ENCODE measurements at places on chromosomes 6 and 20.
A peak's percentile ranks its signal among the peaks of the same experiment; 100 is the strongest.

GRCh38 chr6:154239392-154239791 is 117.2 kb downstream of the IPCEF1 start:
- DNase-seq, result no peak

DNA sequence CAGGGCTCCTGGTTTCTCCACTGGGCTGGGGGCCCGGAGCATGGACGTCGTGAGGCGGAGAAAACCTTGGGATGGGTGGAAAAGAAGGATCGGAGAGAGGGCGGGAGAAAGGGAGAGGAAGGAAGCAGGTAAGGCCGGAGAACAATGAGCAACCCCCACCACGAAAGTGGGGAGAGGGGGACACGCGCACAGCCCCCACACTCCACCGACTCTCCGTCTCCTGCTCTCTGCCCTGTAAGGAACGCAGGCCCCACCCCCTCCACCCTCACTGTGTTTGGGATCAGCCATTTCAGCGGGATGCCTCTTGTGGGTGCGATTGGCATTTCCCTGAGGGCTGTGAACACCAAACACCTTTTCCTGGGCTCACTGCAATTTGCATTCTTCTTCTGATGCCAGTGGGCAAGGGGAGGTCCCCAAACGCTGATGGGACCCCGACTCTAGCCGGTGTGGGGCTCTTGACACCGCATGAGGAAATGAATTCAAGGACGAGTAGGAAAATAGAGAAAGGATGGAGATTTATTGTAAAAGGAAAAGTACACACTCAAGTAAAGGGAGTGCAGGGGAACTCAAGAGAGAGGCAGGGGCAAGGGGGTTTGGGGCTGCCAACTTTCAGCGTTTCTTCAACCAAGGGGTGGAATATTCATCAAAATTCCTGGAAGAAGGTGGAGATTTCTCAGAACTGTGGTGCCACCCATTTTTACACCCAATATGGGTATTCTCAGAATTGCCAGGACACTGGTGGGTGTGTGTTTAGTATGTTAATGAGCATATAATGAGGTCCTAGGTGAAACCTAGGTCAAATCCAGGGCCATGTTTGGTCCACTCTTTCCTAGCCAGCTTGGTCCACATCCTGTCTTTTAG is 13.1 kb upstream of the RAET1L start:
- no peak for DNase-seq

- no peak for DNase-seq
These were observed 55.7 kb upstream of the IPCEF1 start for GRCh38 chr6:154412106-154412820.

- DNase-seq, result no peak
These were observed 87.5 kb upstream of the NAA20 start for GRCh38 chr20:19929481-19930145.

DNA sequence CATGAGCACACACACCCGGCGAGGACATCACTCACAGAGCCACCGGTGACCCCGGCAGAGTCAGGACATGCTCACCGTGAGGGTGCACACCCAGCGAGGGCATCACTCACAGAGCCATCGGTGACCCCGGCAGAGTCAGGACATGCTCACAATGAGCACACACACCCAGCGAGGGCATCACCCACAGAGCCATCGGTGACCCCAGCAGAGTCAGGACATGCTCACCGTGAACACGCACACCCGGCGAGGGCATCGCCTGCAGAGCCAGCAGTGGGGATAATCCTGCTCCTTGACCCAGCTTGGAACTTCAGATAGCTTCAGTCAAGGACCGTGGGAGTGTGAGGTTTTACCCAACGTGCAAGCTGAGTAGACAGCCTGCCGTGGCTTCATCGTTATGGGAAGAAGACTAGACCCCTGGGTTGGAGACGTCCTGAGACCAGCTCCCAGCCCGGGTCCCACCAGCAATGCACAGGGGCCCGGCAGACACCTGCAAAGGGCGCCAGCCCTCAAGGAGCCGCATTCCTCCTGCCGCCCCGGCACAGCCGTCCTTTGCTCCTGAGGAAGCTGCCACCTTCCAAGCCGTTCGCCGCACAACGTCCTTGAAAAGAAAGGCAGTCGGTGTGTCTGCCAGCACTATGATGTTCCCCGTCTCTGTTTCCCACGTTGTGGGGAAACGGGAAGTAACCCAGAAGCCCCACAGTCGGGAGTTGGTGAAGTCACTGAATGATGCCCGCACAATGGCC is 192.3 kb downstream of the DLL1 start:
- DNase-seq, result no peak

DNA sequence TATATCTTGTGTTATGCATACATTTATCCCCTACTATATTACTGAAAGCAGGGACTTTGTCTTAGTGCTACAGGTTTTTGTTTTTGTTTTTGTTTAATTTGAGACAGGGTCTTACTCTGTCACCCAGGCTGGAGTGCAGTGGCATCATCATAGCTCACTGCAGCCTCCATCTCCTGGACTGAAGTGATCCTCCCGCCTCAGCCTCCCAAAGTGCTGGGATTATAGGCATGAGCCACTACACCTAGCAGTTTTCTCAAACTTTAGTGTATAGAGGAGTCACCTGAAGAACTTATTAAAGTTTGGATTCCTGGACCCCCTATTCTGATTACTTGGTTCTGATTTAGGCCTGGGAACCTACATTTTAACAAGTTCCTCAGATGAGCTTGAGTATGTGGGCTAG is 51.9 kb downstream of the CBFA2T2 start:
- no peak for DNase-seq

GRCh38 chr6:149723771-149724417 is 6.0 kb upstream of the LATS1 start:
- peak; percentile 32 for DNase-seq

DNA sequence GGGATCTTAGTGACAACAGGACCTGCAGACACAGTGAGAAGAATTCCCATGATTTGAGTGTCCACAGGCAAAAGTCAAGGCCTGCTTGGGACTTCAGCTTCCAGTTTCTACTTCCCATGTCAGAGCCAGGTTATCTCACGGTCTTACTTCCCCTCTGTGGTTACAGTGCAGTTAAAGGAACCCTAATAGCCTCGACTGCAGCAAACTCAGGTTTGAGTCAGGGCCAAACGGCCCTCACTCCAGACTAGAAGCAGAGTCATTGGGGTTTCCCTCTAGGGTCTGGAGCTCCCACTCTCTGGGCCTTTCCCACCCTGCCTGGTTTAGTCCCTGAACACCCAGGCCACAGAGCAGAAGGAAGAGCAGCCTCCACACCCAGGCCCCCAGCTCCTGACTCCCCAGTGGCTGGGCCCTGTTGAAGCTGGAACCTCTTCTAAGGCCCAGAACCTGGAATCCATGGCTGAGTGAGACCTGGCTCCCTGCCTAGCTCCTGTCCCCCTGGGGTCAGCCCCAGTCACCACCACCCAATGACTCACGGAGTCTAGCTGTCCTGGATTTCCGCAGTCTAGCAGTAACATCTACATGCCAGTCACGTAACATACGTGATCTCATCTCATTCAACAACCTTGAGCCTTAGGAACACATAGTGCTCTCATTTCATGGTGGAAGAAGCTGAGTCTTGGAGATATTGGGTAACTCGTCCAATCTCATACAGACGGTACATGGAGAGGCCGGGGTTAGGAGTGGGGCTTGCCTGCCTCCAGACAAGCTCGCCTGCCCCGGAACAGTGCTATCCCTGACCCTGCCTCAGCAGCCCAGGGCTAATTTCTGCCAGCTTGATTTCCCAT is 9.2 kb upstream of the GHRH start:
- no peak for DNase-seq

DNA sequence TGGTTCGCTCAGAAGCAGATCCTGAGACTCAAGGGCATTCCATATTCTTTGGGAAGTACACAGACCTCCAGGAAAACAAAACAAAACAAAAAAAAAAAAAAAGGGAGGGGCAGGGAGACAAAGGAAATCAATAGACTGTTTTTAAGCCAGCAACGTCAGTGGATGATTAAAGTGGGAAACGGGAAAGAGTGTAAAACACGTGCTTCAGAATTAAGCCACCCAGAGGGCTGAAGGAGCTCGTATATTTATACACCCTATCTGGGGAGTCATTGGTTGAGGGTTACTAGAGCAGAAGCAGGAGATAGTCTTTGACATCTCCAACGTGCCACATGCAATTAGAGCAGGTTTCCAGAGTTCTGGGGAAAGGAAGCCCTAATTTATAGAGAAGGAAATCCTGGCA is 26.2 kb downstream of the PDE7B start:
- no peak for DNase-seq

- no peak for DNase-seq
These were observed 10.1 kb downstream of the PXMP4 start for GRCh38 chr20:33709905-33710541.

DNA sequence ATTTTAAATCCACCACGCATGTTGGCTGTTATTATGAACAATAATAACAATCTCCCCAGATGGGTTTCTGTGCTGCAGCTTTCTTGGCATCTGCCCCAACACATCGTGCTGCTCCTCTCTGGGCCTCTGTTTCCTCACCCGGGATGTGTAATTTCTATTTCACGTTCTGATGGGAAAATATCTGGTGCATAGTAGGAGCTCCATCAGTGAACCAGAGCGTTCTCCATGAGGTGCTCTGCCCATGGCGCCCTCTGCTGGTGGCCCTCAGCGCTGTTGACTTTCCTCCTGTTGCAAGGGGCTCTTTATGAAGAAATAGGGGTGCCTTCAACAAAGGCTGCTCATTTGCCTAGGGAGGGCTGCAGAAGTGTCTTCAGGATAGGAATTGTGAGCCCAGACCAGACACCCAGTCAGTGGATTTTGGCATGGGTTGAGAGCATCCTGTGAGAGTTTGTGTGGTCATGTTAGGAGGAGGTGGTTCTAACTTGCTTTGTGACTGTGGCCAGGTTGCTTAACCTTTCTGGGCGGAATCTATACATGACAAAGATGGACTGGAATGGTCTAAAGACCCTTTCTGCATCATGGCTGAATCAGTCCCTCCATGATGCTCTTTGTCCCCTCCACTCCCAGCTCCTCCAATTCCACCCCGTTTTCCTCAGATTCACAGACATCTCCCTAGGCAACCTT is 8.1 kb downstream of the SCRT2 start:
- peak; percentile 31 for DNase-seq

GRCh38 chr6:106287215-106287614 is 38.3 kb downstream of the ATG5 start:
- DNase-seq, result no peak

DNA sequence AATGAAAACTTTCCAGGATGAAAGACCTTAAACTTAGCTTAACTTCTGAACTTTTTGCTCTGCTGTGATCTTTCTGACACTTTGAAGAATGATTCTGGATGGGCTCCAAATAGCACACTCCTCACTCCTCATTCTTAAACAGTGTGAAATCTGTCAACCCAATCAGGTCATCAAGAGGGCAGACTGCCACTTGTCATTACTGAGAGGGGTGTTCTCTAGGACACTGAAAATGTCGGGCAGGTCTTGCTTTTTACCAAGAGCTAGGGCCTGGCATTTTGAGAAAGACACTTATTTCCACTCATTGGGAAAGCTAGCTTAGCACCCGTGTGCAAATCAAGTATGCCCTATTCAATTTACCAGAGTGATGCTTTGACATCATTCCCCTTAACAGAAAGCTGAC is 122.2 kb downstream of the MTFR2 start:
- no peak for DNase-seq

DNA sequence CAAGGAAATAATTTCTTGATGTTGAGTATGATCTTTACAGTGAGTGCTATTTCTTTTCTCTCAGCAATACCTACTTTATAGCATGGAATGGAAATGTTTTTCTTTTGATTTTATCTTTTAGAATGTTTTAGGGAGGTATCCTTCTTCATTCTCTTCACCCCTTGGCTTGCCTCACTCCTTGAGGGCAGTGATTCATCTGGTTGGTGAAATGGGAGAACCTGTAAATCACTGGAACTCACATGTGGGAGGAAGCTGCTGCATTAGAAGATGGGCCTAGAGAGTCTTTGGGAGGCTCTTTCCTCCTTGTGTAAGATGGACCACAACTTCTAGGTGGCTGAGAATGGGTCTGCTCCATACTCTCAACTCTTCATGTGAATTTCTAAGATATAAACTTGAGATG is 244.8 kb upstream of the SYNCRIP start:
- no peak for DNase-seq

GRCh38 chr6:139081471-139081870 is 52.9 kb downstream of the ABRACL start:
- no peak for DNase-seq

DNA sequence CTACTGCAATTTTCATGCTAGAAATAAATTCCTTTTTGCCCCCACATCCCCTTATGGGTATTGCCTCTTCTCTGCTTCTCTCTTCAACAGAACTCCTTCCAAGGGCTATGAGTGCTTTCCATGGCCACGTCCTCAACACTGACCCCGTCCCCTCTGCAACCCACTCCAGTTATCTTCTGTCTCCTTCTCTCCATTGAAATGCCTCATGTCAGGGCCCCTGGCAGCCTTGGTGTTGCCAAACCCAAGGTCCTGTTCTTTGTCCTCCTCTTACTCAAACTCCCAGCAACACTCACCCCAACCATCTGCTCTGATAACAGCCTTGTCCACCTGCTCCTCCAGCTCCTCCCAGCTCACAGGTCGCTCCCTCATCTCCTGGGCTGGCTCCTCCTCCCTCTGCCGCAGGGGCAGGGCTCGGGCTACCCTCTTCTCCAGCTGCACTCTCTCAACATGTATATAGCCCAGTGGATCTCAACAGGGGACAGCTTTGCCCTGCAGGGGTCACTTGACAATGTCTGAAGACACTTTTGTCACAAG is 196.1 kb upstream of the QKI start:
- DNase-seq, result no peak

DNA sequence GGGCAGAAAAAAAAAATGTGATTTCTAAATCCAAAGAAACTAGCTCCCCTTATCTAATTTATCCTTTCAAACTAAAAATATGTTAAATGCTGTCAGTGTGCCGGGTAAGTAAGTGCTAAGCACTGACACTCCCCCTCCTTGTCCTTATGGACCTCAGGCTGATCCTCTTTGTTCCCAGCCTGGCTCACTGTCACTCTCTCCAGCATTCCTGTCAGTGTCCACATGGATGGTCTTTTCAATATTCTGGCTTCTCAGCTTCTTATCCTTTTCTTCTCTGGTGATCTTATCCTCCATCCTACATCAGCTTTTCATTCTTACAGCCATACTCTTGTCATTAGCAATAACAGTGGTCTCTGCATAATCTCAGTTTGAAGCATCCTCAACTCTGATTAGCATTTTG is 55.0 kb downstream of the BCKDHB start:
- no peak for DNase-seq

DNA sequence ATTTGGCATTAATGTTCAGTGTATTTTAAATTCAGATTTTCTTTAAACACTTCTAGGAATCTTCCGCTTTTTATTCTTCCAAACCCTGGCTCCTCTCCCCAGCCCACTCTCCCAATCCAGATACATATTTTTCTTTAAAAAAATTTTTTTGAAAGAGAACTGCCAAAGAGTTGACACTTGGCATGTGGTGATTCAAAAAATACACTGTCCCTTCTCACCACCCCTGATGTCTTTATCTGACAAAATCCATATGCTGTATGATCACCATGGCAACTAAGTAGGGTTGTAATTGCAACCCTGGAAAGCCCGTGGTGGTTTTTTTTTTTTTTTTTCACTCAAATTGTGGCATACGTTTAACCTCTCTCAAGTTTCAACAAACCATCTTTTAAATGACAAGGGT is 355.8 kb upstream of the SASH1 start:
- no peak for DNase-seq

Measured in activated CD4-positive, alpha-beta T cell treated with anti-CD3 and anti-CD28 coated beads, Interleukin-2, amount 50 U/mL, for 24 hours (primary cell).